ENCODE measurements at places on chromosomes 13 and 19.

GRCh38 chr13:54884682-54885081 is 1856.1 kb downstream of the OLFM4 start:
- peak; percentile 25 for DNase-seq

DNA sequence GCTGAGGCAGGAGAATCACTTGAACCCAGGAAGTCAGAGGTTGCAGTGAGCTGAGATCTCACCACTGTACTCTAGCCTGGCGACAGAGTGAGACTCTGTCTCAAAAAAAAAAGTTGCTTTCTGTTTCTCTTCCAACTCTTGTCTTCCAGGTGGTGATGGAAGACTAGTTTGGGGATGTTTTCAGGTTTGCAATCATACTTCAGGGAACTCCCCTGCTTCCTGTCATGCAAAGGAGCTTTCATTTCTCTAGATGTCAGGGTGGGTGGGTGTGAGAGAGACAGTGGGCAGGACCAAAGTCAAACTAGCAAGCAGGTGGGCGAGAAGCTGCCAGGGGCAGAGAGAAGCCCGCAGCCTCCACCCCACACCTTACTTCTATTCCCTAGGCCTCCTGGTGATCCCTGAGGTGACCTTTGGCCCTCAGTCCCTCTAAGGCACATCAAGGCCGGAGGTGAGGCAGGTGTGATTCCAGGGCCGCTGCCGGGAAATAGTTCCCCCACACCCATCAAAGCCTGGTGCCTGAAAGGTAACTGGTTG is 25.7 kb downstream of the CCNE1 start:
- DNase-seq, result no peak

GRCh38 chr19:38759590-38760003 is 13.7 kb downstream of the LGALS7 start:
- DNase-seq, result no peak

- no peak for DNase-seq
Observed at GRCh38 chr19:56167064-56167578, 8.7 kb upstream of the GALP start.
